Stimulated activated CD4-positive, alpha-beta T cell treated with anti-CD3 and anti-CD28 coated beads, TNF-alpha, amount 100 ng/mL, for 24 hours (primary cell): ENCODE measurements at places on chromosomes 7 and 10.

DNA sequence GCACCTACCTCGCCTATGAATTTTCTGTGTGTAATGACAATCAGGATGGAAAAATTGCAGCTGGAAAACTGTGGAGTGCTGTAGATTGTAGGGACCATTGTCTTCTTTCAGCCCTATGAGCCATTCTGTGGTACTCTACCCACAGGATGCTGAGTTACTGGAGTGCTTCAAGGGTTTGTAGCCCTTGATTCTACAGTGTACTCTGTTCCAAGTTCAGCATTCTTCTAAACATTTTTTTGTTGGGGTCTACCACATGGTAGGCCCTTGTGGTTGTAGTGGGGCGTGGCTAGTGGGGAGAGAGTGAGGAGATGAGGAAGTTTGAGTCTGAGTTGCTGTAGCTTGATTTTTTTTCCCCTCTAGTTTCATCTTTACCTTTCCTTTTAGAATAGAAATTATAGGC is 33.5 kb downstream of the REEP3 start:
- no peak for DNase-seq

DNA sequence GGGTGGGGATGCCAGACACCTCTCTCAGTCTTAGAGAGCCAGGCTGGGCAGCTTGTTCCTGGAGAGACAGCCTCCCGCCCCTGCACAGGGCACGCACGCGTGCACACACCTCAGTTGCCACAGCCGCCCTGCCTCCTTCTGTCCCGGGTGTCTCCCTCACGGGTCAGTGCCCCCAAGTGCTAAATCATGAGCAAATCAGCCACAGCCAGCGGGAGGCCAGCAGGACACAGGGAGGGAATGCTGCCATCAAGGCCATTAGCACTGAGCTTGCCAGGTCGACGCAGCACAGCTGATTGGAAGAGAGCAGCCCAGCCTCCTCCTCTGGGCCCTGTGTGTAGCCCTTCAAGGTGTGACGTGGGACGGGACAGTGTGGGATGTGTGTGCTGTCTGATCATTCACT is 130.4 kb downstream of the CDH23 start:
- DNase-seq = no peak

GRCh38 chr10:52742731-52743130 is 29.9 kb downstream of the MBL2 start:
- no peak for DNase-seq

- DNase-seq = no peak
These were observed 54.9 kb downstream of the AHCYL2 start for GRCh38 chr7:129279757-129280156.

DNA sequence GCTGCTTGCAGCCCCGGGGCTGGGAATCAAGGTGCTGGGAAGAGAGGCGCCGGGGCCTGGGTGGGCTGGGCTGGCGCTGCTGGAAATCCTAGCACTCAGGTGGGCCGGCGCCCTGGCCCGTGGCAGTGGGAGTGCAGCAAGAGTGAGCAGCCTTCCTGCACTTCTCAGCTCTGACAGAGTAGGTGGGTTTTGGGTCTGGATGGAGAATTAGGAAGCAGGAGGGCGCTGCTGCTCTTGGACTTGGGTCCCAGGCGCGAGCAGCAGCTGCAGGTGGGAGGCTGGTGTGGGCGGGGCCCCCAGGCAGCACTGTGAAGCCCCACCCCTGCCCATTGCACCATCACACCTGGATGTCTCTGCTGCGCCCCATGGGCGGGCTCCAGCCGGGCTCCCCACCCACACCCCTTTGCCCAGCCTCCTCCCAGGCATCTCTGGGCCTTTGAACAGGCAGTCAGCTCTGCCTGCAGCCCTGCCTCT is 6.0 kb downstream of the BRI3 start:
- no peak for DNase-seq

DNA sequence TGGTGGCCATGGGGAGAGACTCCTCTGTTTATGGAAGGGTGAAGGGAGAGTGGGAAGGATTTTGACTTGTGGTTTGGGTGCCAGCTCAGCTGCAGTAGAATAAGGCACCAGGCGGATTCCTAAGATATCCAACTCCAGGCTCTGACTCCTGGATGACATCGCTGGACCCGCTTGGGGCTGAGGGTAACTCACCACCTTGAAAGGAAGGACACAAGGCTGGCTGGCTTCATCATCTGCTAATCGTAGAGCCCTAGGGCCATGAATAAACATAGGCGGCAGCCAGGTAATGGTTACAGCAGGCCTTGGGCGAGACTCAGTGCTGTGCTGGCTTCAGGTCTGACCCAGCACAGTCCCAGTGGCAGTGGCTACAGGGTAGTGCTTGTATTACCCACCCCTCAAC is 16.7 kb upstream of the LIPK start:
- no peak for DNase-seq

DNA sequence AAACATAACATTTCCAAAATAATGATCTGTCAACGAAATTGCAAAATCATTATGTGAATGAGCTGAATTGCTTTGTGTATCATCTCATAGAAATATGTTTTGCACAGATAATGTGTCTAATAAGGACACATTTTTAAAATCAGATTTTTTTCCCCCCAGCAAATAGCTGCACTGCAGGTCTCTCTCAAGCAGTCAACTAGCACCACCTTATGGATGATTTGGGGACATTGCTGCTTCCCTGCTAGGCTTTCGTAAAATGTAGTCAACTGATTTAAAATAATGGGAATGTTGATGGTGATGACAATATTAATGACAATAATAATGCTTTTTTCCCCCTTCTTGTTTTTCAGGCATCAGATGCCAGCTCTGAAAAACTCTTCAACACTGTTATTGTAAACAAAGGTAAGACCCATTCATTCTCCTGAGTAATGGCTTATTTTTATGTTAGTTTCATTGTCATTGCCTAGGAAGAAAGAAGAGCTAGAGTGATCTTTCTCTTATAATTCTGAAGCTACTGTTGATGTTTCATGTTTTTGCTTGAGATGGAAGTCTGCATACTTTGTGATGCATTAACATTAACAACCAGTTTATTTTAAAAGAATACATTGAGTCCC is 433.6 kb upstream of the GALNT17 start:
- no peak for DNase-seq

- no peak for DNase-seq
These were observed 30.5 kb upstream of the SFTPD start for GRCh38 chr10:79979310-79979975.

DNA sequence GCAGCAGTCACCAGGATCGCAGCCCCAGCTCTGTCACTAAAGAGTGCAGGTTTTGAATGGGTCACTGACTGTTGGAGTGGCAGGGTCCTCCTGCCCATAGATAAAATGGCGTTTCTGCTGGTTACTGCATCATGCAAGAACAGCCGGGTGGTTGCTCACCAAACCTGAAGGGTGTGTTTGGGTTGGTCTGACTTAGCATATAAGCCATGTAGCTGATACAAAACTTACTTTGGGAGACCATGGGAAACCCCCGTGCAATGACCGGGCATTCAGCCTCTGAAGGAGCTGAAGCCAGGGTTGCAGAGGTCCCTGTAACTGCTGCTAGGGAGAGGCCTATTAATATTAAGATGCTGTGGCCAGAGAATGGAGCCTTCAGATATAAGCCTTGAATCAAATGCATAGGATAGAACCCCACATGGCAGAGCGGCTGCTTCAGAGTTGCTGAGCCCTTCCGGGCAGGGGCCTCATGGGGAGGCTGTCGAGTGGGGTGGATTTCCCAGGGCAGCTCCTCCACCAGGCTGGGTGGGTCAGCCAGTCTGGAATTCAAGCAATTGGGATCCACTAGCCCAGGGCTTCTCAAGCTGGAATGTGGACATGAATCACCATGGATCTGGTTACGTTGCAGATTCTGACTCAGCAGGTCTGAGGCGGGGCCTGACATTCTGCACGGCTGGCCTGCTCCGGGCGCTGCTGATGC is 70.9 kb upstream of the CTBP2 start:
- no peak for DNase-seq

- DNase-seq = no peak
These were observed 36.4 kb upstream of the TTYH3 start for GRCh38 chr7:2595258-2595860.

GRCh38 chr10:43362191-43362839 is 9.1 kb upstream of the FXYD4 start:
- DNase-seq = peak; percentile 96

DNA sequence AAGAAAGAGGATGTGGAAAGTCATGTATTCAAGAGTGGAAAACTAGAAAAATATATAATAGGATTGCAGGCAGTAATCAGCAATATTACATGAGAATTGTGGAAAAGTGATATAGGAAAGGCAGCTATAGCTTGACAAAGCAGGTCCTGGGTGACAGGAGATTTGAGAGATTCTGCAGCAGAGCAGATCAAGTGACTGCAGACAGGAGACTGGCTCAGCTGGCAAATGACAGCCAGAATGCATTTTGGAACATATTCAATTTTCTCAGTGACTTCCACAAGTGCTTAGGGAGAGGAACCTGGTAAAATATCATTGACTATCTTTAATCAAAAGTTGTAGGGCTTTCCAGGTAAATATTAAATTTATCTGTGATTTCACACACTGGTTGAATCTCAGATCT is 260.5 kb upstream of the CACNA2D1 start:
- DNase-seq = no peak

- no peak for DNase-seq
These were observed 66.4 kb upstream of the CFAP46 start for GRCh38 chr10:133008736-133009135.

- no peak for DNase-seq
These were observed 19.3 kb upstream of the TRIM8 start for GRCh38 chr10:102624751-102625645.

- DNase-seq = no peak
These were observed 191.7 kb downstream of the TFEC start for GRCh38 chr7:115838829-115839228.

- DNase-seq = no peak
These were observed 11.6 kb upstream of the SVIL start for GRCh38 chr10:29646238-29646902.

DNA sequence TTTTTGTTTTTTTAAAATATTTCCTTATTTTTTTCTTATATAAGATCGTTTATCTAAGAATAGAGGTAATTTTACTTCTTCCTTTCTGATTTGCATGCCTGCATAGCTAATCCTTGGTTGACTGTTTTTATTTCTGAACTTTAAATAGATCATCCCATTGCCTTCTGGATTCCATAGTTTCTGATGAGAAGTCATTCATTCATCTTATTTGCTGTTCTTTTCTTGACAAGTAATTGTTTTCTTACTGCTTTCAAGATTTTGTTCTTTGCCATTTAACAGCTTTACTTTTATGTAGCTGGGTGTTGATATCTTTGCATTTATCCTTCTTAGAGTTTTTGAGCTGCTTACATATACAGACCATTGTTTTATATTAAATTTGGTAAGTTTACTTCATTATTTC is 437.9 kb downstream of the SDK1 start:
- no peak for DNase-seq

GRCh38 chr10:23390809-23391208 is 46.2 kb upstream of the C10orf67 start:
- no peak for DNase-seq

GRCh38 chr7:34662058-34662708 is 4.2 kb downstream of the NPSR1 start:
- DNase-seq = no peak

DNA sequence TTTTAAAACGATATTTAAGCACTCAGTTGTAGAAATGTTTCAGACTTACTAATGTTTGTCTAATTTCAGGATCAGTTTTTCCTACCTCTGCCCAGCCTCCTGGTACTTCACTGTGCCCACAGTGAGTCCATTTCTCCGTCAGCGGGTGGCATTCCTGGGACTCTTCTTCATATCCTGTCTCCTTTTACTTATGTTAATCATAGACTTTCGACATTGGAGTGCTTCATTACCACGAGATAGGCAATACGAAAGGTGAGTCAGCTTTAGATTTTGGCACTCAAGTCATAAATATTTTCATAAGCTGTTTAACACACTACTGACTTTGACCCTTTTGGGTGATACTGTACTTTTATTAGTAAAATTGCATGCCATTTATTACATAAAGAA is 2.1 kb downstream of the ENTPD7 start:
- no peak for DNase-seq

GRCh38 chr7:155491812-155492211 is 33.9 kb downstream of the EN2 start:
- DNase-seq = no peak

- DNase-seq = no peak
These were observed 78.7 kb downstream of the PTPRN2 start for GRCh38 chr7:158508802-158509385.

DNA sequence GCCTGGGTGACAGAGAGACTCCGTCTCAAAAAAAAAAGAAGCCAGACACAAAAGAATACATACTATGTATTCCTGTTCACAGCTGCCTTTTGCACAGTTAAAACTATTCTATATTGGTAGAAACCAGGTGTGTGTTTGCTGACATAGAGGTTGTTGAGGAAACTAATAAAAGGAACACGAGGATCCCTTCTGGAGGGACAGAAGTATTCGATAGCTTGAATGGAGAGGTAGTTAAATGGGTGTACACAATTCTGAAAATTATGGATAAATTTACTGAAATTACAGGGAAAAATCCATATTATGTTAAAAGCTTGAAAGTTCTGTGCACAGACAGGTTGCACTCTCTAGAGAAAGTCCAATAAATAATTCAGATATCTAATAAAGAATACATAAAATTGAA is 71.5 kb downstream of the CUBN start:
- DNase-seq = no peak

DNA sequence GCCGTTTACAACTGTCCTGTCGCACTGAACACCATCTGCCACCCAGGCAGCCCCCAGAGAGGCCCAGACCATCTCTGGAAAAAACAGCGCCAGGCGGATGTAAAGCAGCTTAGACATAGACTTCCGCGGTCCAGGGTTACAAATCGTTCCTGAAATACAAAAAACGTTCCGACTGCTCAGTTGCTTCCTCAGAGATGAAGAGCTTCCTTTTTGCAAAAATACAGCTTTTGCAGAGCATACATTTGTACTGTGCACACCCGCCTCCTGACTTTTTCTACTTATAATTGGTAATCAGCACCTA is 11.4 kb downstream of the DAGLB start:
- peak; percentile 26 for DNase-seq
